ENCODE measurements at places on chromosomes 4 and X.

DNA sequence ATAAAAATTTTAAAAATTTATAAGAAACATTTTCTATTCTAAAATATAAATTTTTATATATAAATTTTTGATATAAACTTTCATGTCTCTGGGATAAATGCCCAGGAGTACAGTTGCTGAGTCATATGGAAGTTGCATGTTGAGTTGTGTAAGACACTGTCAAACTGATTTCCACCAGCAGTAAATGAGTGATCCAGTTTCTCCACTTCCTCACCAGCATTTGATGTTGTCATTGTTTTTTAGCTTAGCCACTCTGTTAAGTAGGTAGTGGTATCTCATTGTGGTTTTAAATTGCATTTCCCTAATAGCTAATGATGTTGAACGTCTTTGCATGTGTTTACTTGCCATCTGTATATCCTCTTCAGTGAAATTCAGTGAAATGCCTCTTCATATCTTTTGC is 66.5 kb downstream of the MAMLD1 start:
- DNase-seq = no peak

DNA sequence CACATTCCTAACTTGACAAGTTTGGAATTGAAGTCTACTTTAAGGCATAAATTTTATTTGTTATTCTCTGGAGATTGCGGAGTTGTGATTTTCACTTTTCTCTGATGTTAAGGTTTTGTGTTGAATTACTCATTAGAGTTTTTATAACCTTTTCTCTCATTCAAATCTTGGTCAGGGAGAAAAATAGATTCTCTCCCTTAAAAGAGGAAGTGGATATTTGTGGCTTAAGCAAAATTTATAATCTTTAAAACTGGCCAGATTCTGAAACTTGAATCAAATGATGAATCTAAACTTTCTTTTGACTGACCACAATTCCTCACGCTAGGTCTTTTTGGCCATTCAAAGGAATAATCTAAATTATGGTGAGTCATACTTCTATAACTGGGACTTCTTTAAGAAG is 361.4 kb downstream of the TEX13C start:
- no peak for DNase-seq

GRCh38 chr4:76726176-76726575 is 171.8 kb downstream of the SOWAHB start:
- DNase-seq = no peak

- DNase-seq = no peak
Measured at GRCh38 chr4:68717999-68718398, 47.5 kb upstream of the UGT2B15 start.

DNA sequence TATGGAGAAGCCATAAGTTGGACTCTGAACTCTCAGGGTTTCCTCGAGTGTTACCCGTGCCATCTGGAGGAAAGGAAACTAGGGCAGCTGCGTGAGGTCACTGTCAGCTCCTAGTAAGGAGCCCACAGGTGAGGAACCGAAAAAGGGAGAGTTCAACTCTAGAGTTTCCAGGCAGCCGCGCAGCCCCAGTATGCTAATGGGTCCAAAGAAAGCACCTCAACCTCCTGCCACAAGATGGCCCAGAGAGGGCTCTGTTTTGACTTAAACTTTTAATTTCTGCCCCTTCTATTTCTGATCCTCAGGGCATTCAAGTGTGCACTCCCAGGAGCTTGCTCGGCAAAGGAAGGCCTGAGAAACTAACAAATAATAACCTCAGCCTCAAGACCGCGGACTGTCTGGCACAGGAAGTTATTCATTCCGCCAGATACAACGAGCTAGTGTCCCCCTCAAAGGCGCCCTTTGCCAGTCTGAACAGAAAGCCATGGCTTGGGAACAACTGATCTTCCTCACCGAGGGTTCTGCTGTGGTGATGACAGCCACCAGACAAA is 13.9 kb downstream of the SCARB2 start:
- peak; percentile 21 for DNase-seq

- peak; percentile 77 for DNase-seq
Measured at GRCh38 chr4:122716825-122717448, 15.6 kb upstream of the BBS12 start.

GRCh38 chr4:43277003-43277402 is 384.5 kb downstream of the GRXCR1 start:
- DNase-seq = no peak

GRCh38 chr4:112371361-112371760 is 74.2 kb downstream of the ALPK1 start:
- no peak for DNase-seq

GRCh38 chr4:24675721-24676389 is 91.5 kb upstream of the DHX15 start:
- DNase-seq = no peak

GRCh38 chrX:46582966-46583365 is 9.4 kb downstream of the CHST7 start:
- DNase-seq = no peak

- no peak for DNase-seq
Measured at GRCh38 chr4:139367421-139368090, 65.3 kb upstream of the NDUFC1 start.

DNA sequence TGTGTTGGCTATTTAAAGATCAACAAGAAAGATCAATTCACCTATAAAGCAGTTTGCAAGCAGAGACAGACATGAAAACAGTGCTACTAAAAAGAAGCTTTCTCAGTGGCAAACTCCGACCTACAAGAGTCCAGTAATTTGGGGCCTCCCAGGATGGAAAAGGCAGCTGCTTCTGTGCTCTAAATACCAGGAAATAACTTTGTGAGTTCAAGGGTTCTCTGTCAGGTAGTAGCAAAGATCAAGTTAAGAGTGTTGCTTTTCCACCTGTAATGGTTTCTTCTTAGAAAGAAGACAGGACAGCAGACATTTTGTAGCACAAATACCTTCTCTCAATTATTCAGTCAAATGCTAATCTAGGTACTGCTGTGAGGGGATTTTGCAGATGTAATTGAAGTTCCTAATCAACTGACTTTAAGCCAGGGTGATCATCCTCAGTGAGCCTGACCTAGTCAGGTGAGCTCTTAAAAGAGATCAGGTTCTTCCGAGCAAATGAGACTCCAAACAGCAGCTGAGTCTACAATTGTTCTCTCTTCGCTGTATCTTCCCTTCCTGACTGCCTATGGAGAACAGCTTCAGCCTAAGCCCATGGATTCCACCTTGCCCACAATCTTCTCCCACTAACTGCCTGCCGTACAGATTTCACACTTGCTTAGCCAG is 13.5 kb downstream of the ANKRD17 start:
- DNase-seq = no peak

GRCh38 chr4:165743422-165743821 is 129.6 kb upstream of the TLL1 start:
- DNase-seq = no peak

GRCh38 chr4:114027596-114027995 is 48.1 kb upstream of the ARSJ start:
- DNase-seq = no peak

- DNase-seq = no peak
Measured at GRCh38 chr4:26141911-26142638, 178.7 kb upstream of the RBPJ start.

DNA sequence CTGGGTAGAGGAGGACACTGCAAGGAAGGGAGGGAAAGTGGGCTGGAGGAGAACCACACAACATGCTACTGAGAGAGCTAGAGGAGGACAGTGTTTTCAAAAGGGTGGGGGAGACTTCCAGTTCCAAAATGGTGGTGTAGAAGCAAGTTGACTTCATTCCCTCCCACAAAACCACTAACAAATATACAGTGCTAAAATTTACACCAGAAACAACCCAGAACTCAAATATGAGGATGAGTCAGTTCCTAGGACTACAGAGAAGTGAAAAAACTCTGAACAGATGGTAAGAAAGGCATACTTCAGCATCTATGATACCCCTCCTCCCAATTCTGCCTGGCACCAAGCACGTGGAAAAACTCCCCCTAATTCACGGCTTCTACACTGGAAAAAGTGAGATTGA is 9.8 kb downstream of the AADAT start:
- no peak for DNase-seq

DNA sequence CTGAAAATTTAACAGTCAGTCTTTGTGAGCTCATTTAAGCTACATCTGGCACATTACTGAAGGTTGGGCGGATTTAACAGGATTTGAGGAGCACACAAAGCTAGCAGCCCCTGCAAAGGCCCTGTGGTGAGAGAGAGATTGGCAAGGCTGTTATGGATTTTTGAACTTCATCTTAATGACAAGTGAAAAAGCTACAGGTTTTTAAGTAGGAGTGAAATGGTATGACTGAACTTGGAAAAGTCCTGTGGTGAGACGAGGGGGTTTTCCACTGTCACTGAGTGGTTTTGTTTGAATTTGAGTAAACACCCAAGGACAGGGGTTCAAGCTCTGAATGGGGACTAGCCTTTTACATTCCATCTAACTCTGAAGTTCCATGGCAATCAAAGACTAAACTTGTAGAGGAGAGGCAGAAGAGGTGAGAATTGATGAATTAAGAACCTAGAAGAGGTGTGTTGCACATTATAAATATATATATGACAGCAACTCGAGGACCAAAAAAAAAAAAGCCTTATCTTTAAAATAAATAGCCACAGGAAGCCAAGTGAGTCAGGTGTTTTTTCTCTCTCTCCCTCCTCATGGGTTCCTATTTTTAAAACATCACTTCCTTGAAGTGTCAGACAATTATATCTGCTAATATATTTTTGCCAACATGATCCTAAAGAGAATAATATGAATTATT is 47.8 kb upstream of the CLNK start:
- DNase-seq = no peak

- DNase-seq = no peak
Measured at GRCh38 chr4:94636004-94636403, 121.8 kb upstream of the BMPR1B start.

GRCh38 chrX:12210196-12210815 is 72.0 kb downstream of the FRMPD4 start:
- DNase-seq = no peak

DNA sequence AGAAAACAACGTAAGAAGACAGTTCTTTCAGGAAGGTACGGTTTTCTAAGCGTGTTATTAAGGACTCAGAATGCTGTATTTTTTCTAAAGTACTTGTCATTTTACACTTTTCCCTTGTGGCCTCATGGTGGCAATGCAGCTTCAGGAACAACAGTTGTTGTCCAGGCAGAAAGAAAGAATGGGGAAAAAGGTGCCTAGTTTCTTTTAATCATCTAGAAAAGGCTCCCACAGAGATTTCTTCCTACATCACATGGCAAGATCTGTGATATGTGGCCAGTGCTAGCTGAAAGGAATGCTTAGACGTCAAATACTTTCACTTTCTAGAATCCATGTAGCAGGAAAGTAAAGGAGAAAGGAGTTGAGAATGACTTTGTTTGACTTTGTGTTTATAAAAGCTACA is 49.0 kb upstream of the TRAM1L1 start:
- no peak for DNase-seq

- no peak for DNase-seq
Measured at GRCh38 chr4:110540982-110541451, 65.1 kb downstream of the ENPEP start.

- no peak for DNase-seq
Measured at GRCh38 chrX:132043977-132044376, 20.9 kb downstream of the STK26 start.

DNA sequence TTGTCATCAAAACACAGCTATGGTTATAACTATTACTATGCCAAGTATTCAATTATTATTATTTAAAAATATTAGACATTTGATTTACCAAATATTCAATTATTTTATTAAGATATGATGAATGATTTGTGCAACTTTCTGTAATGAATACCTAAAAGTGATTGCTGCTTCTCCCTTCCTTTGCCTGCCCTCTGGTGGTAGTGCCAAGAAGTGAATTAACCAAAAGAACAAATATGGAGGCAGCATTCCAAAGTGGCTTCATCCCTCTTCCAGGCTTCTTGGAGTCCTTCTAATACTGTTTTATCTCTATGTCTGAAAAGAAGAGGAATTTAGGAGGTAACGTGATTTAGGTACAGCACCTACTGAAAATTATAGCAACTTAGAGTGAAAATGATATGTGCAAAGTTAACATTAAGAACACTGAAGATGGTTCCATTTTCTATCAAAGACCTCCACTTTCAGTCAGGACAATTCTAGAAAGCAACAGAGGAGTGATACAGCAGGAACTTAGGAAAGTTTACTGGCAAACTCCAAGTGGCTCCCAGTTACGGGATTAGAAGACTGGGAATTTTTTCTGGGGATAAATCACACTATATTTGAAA is 43.0 kb downstream of the ENPEP start:
- DNase-seq = peak; percentile 24

DNA sequence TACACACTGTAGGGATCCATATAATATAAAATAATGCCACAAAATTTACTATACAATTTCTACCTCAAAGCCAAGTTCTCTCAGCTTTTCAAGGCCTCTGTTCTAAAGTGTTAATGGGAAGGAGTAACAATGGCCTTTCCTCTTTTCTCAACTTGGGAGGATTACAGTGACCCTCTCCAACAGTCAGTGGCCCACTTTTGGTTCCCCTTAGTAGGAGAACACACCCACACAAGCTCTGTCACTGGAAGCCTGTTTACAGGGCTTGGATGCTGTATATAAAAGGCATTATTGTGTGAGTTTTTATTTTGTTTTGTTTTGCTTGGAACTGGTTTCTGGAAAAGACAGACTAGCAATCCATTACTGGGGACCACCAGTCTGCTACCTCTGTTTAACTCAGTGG is 1.8 kb downstream of the ARHGEF6 start:
- no peak for DNase-seq
